ENCODE measurements at places on chromosomes 16 and 17.

GRCh38 chr17:75133001-75133400 is 1.5 kb upstream of the NT5C start:
- no peak for DNase-seq

GRCh38 chr16:15141586-15141985 is 47.5 kb upstream of the RRN3 start:
- DNase-seq = no peak

DNA sequence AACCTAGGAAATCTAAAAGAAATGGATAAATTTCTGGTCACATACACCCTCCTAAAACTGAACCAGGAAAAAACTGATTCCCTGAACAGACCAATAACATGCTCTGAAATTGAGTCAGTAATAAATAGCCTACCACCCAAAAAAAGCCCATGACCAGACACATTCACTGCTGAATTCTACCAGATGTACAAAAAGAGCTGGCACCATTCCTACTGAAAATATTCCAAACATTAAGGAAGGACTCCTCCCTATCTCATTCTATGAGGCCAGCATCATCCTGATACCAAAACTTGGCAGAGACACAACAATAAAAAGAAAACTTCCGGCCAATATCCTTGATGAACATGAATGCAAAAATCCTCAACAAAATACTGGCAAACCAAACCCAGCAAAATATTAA is 52.9 kb downstream of the TTC19 start:
- DNase-seq = peak; percentile 76

DNA sequence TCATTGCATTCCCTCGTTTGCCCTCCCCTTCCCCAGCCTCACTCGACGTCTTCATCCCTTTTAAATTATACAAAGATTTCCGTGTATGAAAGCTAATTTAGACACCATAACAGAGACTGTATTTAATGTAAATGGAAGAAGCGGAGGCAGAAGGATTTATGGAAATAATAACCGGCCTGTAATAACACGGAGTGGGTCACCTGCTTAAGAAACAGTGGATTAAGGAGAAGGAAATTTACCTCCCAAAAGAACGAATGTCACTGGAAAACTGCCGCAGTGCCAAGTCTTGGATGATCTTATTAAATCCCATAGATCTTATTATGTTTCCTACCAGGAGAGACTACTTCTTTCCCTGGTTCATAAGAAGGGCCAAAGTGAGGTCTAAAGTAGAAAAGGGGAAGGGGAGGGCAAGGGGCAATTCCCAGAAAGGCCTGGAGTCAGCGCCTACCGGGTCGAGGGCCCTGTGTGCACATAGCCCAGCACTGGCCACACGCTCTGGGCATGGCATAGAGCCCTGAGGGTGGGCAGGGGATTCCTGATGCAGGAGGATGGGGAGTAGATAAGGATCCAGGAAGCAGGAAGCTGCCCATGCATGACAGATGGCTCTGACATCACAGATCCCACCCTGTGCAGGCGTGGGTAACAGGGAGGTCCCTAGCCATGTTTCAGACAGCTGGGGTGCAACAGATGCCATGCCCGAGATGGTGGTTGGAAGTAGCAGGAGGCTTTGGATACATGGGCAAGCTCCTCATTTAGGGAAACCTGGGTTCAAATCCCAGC is 56.2 kb upstream of the RPL38 start:
- DNase-seq = no peak

DNA sequence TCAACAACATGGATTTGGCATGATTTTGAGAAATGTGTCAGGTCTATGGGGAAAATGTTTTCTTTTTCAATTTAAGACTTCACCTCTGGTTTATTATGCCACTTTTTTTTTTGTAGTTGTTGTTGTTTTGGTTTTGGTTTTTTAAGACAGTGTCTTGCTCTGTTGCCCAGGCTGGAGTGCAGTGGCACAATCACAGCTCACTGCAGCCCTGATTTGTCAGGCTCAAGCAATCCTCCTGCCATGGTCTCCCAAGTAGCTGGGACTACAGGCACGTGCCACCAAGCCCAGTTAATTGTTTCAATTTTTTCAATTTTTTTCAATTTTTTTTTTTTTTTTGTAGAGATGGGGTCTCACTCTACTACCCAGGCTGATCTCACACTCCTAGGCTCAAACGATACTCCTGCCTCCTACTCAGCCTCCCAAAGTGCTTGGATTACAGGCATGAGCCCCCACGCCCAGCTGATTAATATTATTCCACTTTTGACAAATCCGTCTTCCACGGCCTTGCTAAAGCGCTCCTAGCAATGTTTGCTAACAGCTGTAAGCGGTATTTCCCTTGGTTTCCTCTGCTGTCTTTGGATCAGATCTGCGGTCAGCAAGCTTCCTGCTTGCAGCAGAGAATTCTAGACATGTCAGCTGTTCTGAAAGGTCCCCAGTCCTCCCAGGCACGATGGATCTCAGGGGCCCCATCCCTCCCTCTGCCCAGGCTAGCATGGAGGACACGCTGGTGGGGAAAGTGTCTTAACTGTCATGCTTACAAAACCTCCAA is 7.0 kb upstream of the MILR1 start:
- peak; percentile 30 for DNase-seq

- peak; percentile 99 for DNase-seq
These were observed 15.4 kb downstream of the TNS4 start for GRCh38 chr17:40485851-40486521.

- DNase-seq = no peak
These were observed 5.2 kb upstream of the FANCA start for GRCh38 chr16:89821438-89822187.

DNA sequence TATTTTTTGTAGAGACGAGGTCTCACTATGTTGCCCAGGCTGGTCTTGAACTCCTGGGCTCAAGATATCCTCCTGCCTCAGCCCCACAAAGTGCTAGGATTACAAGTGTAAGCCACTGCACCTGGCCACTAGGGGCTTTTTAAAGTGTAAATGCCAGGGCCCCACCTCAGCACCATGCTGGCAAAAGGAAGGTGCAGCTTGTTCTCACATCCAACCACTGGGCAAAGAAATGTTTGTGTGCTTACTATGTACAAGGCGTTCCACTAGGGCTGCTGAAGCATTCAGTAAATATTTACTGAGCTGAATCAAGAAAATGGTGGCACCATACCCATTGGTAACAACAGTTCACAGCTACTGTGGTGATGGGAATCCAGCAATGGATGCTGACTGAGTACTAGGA is 22.6 kb downstream of the COG1 start:
- no peak for DNase-seq

DNA sequence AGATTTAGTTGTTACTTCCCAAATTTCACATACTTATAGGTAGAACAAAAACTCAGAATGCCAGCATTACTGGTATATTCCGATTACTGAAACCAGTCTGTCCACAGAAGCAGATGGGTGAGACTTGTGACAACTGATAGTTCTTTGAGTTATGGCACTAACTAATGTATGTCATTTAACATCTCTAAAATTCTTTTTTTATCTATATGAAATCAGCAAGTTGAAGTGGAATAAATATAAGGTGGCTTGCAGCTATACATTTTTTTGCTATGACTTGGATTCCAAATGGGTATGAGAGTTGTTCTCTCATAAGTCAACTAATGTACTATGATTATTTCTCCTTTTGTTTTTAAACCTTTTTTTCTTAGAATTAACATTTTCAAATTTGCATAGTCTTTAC is 69.1 kb downstream of the VMP1 start:
- no peak for DNase-seq

- DNase-seq = no peak
These were observed 13.2 kb downstream of the SDK2 start for GRCh38 chr17:73630965-73631595.

GRCh38 chr16:72815348-72816318 is 232.3 kb downstream of the ZFHX3 start:
- DNase-seq = no peak

- DNase-seq = peak; percentile 11
These were observed 22.7 kb downstream of the GINS3 start for GRCh38 chr16:58415003-58415402.

GRCh38 chr17:32565401-32565800 is 78.6 kb downstream of the CDK5R1 start:
- DNase-seq = no peak

- peak; percentile 57 for DNase-seq
These were observed 213.8 kb upstream of the NLRP1 start for GRCh38 chr17:5798094-5798493.

DNA sequence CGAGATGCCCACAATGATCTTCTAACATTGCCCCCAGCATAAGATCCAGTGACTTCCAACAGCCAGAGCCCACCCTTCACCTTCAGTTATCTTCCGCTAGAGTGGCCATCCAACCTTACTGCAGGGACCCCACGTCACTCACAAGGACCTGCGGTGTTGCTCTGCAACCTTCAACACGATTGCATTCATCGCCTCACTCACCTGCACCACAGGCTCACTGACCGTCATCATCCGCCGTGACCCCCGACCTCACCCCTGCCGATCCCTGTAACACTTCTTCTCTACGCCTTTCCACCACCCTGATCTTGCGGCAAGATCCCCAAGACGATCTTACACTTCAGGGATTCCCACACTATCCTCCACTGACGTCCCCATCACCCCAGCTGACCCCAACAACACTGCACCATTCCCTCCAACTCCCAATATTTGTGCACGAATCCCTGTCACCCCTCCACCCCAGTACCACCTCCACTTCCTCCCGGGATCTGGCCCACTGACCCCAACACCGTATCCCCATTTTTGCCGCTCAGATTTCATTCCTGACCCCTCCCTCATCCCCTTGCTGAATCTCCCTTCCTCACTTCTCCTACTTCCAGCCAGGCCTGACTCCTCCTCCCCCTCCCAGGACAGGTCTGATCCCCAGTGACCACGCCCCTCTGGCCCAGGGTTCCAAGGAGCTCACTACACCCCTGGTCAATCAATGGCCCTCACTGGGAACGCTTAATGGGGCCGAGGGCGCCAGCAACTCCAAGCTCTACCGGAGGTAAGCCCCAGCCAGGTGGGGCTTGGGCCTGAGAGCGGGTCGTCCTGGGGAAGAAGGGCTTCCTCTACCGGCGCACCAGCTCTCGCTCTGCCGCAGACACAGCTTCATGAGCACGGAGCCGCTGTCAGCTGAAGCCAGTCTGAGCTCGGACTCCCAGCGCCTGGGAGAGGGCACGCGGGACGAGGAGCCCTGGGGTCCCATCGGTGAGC is 7.6 kb downstream of the RUNDC3A start:
- DNase-seq = no peak

GRCh38 chr16:66342294-66342900 is 24.1 kb upstream of the CDH5 start:
- DNase-seq = peak; percentile 21

DNA sequence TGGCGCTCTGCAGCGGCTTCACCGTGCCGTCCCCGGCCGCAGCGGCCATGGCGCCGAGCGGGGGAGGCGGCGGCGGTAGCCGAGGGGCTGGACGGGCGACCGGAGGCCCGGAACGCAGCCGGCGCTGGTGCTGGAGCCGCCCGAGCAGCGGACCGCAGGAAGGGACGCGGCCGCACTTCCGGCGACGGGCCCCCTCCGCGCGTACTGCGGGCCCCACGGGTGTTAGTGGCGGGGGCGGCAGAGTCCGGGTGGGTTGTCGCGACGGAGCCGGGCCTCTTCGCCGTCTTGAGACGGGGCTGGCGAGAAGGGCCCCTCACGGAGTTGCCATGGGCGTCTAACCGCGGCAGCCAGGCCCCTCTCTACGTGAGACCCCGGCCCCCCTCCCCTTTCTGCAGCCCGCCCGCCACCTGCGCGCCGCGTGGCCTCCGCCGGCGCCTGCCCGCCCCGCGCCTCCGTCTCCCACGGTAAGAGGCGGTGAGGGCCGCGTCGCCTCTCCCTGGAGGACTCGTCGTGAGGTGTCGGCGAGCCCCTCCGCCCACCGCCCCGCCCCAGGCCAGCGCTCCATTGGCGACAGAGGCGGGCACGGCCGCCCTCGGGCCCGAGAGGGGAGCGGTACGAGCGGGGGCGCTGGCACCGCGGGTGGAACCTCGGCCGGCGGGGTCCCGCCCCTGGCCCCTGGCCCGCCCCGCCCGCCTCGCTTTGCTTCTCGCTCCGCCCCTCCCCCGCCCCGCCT is at the start of the genes VPS9D1 and ZNF276:
Gene VPS9D1 (minus strand): TSS at position 86 of the 733 bp plus-strand sequence. CDS start 37 bp downstream, at position 49.
Gene ZNF276 (plus strand): TSS at position 725 of the 733 bp plus-strand sequence. CDS start 104 bp downstream, outside the sequence.
- DNase-seq = peak; percentile 81

- DNase-seq = no peak
These were observed 2.2 kb downstream of the TMEM132E start for GRCh38 chr17:34581446-34582184.

DNA sequence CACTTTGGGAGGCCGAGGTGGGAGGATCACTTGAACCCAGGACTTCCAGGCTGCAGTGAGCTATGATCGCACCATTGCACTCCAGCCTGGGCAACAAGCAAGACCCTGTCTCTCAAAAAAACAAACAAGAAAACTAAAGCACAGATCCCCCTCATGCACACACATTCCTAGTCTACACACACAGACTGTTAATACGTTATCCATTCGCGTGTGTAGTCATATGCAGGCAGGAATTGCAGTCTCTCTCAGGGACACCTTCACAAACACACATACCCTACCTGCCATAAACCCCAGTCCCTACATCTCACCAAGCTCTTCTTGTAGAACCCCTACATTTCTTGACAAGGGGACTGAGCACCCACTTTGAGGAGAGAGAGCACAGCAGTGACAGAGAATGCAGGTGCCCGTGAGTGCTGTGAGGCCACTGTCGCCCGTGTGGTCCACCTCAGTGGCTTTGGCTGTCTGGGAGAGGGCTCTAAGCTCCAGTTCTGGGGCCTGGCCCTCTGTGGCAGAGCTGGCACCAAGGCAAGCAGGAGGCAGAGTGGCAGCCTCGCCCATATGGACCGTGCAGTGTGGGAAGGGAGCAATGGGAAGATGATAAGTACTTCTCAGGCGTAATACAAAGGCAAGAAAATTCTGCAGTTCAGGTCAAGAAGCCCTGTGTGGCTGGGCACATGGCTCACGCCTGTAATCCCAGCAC is 59.0 kb upstream of the RPH3AL start:
- DNase-seq = no peak

DNA sequence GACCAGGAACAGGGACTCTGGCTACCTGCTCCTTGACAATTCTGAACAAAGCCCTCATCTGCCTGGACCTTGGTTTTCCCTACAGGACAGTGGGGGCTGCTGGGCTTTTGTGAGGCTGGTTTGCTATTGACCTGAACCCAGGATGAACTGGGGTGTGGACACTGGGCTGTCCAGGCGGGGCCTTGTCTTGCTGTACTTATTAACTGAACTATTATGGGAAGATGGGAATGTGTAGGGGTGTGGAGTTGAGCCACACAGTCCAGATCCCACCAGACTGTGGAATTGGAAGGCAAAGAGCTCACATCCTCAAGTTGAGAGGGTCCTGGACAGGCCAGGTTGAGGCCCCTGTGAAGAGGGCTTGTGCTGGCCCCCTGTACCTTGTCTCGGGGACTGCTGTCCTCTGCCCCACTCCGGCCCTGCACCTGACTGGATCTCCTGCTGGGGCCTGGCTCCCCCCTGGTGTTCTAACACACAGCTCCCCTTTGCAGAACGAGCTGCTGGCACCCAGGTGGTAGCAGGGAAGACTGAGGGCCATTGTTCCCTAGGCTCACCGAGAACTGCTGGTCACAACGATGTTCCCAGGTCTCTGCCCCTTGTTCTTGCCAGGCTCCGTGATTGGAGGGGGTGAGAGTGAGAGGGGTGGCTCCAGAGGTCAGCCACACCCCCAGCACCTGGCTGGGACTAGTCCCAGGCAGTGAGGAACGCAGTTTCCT is 51.8 kb upstream of the CDC42EP4 start:
- no peak for DNase-seq

GRCh38 chr16:48481211-48481610 is 96.0 kb upstream of the SIAH1 start:
- DNase-seq = no peak
